ENCODE measurements at places on chromosomes 16 and 17. TPM values are rescaled to one million over a fixed set of nuclear protein-coding genes. Genes with fewer than 3 reads are reported as not detected.

The SPNS2 gene
- 1.7 TPM for polyA plus RNA-seq

The FOXJ1 gene
- polyA plus RNA-seq, result 0.18 TPM

- no peaks in the 10 kb centered on the region for H3K36me3 ChIP-seq
- no peak for DNase-seq
- no peak overlapping the region for H3K27ac ChIP-seq
- H3K4me3 ChIP-seq, result no peak overlapping the region
- no peaks in the 10 kb centered on the region for H3K4me1 ChIP-seq
Observed at GRCh38 chr17:9818760-9819159, 3.1 kb downstream of the GSG1L2 start.

The KRTAP9-8 gene
- polyA plus RNA-seq, result not detected

The KRTAP2-1 gene
- polyA plus RNA-seq, result not detected

The PRSS33 gene
- polyA plus RNA-seq, result not detected

DNA sequence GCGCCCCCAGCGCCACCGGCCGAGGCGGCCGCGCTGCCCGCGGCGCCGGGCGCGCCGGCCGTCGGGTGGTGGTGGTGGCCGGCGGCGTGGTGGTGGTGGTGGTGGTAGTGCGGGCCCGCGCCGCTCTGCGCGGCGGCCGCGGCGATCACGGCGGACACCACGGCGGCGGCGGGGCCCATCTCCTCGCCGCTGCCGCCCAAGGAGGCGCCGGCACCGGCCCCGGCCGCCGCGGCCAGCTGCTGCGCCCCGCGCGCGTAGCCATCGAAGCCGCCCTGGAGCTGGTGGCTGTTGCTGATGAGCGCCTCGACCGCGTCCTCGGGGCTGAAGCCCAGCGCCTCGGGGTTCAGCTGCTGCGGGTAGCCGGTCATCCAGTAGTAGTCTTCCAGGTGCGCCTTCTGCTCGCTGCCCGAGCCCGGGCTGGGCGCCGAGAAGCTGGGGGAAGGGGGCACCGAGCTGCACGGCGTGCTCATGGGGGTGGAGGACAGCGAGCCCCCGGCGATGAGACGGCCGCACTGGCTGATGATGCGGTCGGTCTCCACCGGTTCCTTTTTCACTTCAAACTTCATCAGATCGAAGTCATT lies 1.2 kb downstream of the MAF start:
- H3K4me1 ChIP-seq, result peaks cover 22% of the 10 kb centered on the region
- peak overlapping the region; percentile 42 for H3K4me3 ChIP-seq

- peaks cover 9% of the 10 kb centered on the region for H3K4me1 ChIP-seq
Observed at GRCh38 chr16:66070140-66070917, 296.2 kb upstream of the CDH5 start.

The TBC1D26 gene
- 8.9 TPM for polyA plus RNA-seq

The TNFRSF13B gene
- not detected for polyA plus RNA-seq

- DNase-seq, result no peak
- H3K36me3 ChIP-seq, result no peaks in the 10 kb centered on the region
- no peaks in the 10 kb centered on the region for H3K4me1 ChIP-seq
Observed at GRCh38 chr16:8358937-8359336, 231.4 kb downstream of the TMEM114 start.

The LDHD gene
- 6.0 TPM for polyA plus RNA-seq

- no peaks in the 10 kb centered on the region for H3K36me3 ChIP-seq
- no peaks in the 10 kb centered on the region for H3K27me3 ChIP-seq
- H3K4me3 ChIP-seq, result no peak overlapping the region
- no peak overlapping the region for H3K27ac ChIP-seq
Observed at GRCh38 chr17:71899317-71899716, 221.5 kb upstream of the SOX9 start.

GRCh38 chr17:80863626-80864025 lies 128.0 kb upstream of the CHMP6 start:
- no peak overlapping the region for H3K27ac ChIP-seq
- no peak overlapping the region for H3K4me3 ChIP-seq
- no peaks in the 10 kb centered on the region for H3K27me3 ChIP-seq
- DNase-seq, result no peak
- no peaks in the 10 kb centered on the region for H3K4me1 ChIP-seq

DNA sequence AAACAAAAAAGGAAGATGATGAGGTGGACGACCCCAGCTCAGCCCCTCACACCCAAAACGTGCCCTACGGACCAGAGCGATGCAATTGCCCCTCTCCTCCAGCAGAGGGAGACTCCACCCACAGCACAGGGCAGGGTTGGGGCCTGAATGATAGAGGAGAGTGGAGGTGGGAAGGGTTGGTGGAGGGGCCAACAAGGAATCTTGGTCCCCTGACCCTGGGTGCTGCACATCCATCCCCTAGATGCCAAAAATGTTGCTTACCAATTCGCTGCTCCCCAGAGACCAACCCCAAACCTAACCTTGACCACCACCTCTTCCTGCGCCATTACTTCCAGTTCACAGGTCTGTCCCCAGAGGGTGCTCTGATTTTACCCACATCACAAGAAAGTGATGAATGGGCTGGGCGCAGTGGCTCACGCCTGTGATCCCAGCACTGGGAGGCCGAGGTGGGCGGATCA lies 12.9 kb downstream of the P2RX5 start:
- DNase-seq, result peak; percentile 39
- no peak overlapping the region for H3K27ac ChIP-seq
- H3K27me3 ChIP-seq, result no peaks in the 10 kb centered on the region
- no peak overlapping the region for H3K4me3 ChIP-seq

The ENGASE gene
- polyA plus RNA-seq, result 56.1 TPM

DNA sequence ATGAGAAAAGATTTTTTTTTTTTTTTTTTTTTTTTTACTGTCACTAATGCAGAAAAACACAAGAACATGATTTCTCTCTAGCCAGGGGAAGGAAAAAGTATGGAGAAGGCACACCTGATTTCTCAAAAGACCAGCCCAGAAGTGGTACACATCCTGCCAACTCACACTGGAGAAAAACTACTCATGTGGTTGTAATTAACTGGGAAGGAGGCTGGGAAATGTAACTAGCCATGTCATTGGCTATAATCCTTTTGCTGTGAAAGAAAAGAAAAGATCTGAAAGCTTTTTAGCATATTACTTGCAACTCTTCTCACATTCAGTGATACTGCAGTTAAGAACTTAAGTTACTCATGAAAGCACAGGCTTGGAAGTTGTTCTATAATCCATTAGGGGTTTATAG lies 195.9 kb upstream of the PMFBP1 start:
- no peak for DNase-seq
- H3K4me3 ChIP-seq, result no peak overlapping the region
- H3K27ac ChIP-seq, result no peak overlapping the region

Data from cardiac muscle cell (in vitro differentiated cells and primary cell).